ENCODE measurements at places on chromosomes 11 and 22.

GRCh38 chr22:19772673-19773469, 12.3 kb downstream of the TBX1 start:
- no peak for DNase-seq

GRCh38 chr11:80082406-80082805, 641.6 kb upstream of the TENM4 start:
- no peak for DNase-seq

DNA sequence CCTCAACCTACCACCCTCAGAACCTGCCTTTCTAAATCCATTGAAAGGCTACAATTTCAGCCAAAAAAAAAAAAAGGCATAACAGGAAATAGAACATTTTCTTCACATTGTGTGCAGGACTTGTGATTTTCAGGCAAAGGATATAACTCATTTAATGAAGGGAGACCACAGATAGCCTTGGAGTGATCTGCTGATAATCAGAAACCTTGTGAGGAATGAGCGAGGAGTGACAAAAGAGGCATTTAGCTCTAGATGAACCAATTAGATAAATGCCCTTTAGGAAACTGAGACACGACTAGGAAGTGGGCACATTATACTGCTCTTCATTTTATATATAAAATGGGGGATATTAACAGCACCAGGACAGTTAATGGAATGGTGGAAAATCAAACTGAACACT, 216.5 kb upstream of the GRIA4 start:
- DNase-seq, result no peak

- DNase-seq, result no peak
Observed at GRCh38 chr11:15699978-15700377, 585.3 kb downstream of the INSC start.

DNA sequence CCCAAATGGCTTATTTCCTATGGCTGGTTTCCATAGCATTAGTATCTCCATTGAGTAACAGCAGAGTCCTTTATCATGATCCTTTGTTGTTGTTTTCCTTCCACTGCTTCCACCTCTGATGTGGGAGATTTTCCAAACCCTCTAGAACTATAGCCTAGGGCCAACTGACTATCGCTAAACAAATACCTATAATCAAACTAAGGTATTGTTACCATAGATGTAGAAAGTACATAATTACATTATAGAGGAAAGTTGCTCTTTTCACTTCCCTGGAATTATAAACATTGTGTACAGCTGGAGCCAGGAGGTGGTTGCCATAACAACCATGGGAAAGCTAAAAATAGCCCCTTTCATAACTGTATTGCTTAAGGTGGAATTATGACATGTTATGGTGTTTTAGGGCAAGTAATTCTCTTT, 47.0 kb upstream of the ALKBH3 start:
- peak; percentile 65 for DNase-seq

- DNase-seq, result no peak
Observed at GRCh38 chr22:46942799-46943785, 180.6 kb downstream of the TBC1D22A start.

GRCh38 chr11:131903074-131903473, 532.7 kb downstream of the NTM start:
- DNase-seq, result no peak

DNA sequence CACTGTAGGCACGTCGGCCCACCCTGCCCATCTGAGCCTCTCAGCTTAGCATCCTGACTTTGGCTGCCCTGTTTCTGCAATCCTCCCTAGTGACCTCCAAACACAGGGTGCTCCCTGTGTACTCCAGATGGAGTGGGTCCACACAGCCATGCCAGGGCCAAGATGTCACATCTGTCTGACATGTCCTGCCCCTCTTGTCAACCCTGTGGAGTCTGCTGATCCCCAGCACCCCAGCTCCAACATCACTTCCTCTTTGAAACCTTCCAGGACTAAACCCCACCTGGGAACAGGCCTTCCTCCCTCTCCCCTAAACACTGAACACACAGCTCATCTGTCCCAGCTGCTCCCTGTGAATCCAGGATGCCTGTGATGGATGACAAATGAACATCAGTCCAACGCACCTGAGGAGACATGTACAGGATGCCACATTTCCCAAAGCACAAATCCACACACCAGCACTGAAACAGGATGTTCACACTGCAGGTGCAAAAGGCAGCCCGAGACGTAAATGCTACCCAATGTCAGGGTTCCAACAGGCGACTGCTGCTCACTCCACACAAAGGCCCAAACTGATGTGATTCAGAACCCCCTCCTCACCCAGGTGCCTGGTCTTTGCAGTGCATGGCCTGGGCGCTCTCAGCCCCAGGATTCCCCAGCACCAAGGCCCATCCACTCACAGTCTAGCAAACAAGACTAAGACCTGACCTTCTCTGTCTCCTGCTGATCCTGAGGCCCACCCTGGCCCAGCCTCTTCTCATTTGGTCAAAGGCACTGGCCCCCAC, 2.0 kb upstream of the TSSK2 start:
- no peak for DNase-seq

- DNase-seq, result no peak
Observed at GRCh38 chr11:62543680-62544444, 2.7 kb downstream of the AHNAK start.

- DNase-seq, result no peak
Observed at GRCh38 chr11:84855508-84856245, 771.5 kb downstream of the DLG2 start.

GRCh38 chr11:92596596-92597317, 372.1 kb downstream of the FAT3 start:
- no peak for DNase-seq

GRCh38 chr11:33874910-33875490, 16.9 kb downstream of the LMO2 start:
- no peak for DNase-seq

- no peak for DNase-seq
Observed at GRCh38 chr22:26852176-26852575, 194.8 kb downstream of the MIAT start.

GRCh38 chr11:125950696-125951651, 5.1 kb downstream of the VSIG10L2 start:
- DNase-seq, result no peak

DNA sequence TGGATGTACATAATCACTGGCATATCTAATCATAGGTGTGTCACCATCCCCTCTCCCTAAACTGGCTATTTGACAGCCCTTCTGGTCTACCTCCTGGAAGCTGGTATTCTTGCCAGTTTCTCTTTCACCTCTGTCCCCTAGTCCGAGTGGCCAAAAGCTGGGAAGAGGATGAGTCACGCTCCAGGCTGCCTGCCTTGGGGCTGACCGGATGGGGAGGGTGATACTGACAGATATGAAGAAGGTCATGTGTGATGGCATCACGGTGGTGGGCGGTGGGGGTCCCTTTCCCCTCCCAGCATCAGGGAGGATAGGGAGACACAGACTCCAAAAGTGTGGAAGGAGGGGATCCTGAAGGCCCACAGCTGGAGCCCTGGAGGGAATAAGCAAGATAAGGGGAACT, 4.8 kb downstream of the OAF start:
- DNase-seq, result no peak

DNA sequence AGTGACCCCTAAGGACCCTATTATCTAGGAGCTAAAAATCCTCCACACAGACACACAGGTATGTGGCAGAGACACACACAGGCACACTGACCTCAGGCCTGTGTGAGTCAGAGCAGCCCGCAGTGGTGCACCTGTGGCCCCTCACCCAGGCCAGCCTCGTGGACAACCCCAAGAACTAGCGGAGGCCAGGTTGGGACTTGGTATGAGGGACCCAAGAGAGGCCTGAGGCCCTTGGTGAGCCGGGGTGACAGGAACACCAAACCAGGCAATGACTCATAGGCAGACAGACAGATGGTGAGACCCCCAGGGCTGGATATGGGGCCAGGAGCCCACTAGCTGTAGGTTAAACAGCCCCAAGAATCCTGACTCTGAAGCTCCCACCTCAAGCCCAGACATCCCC, 6.0 kb downstream of the CASTOR1 start:
- DNase-seq, result no peak

- DNase-seq, result peak; percentile 83
Observed at GRCh38 chr22:42317008-42317407, 46.6 kb upstream of the TCF20 start.

DNA sequence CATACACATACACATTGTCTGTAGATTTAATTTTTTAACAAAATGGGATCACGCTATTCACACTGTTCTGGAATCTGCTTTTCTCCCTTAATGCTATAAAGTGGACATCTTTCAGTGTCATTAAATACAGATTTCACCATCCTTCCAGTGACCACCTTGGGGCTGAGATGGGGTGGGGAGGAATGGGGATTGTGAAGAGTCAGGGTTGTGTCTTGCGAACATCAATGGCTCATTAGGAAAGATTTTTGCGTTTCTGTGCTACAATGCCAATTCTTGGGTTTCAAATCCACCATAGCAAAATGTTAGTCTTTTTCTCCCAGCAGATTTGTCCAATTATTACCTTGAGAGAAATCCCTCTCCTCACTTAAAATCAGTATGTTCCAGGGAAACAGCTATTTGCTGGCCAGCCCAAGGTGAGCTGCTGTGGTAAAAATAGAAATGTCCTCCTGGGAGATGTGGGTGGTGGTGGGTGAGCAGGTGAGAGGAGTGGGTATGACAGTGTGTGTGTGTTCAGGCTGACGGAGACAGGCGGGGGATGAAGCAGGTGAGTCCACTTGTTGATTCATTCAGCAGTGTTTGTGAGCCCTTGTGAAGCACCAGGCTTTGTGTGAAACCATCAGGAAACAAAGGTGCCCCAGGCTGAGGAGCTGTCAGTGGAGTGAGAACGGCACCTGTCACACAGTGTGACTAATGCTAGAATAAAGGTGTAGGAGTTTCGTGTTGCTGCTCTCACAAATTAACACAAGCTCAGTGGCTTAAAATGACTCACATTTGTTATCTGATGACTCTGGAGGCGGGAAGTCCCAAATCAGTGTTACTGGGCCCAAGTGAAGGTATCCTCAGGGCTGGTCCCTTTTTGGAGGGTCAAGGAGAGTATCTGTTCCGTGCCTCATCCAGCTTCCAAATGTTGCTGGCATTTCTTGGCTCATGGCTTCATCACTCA, 1.7 kb upstream of the CBX6 start:
- no peak for DNase-seq

DNA sequence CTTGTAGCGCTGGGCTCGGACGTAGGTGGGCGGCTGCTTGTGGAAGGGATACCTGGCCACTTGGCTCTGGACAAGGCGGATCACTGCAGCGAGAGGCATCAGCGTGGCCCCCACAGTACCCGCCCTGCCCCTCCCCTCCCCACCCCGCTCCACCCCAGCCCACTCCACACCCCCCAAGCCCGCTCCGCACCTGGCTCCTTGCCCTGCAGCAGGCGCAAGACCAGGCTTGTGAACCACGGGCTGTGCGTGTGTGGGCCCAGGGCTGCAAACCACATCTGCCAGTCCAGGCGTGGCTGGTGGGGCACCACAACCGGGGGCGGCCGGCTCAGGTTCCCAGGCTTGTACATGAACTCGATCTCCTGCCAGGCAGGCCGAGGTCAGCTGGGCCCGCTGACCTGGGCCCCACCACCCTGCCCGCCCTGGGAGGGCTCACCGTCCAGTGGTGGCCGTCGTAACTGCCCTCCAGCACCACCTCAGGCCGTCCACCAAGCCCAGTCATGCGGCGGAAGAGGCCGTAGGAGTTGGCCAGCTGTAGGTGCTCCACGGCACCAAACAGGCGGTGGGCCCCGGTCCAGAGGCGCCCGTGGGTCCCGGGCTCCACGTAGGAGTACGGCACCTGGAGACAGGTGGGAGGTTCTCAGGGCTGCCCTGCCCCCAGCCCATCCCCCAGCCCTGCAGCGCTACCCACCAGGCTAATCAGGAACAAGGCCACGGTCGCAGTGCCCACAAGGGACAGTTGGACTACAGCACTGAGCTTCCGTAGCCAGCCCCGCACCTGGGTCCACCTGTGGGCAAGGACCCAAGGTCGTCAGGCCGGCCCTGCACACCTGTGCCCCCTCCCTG, 2.9 kb downstream of the LMF2 start:
- no peak for DNase-seq

Data from spinal cord (tissue), 10 donors.